AG09309 (cell line): ENCODE measurements at places on chromosomes 4 and X.
A peak's percentile ranks its signal among the peaks of the same experiment; 100 is the strongest.

DNA sequence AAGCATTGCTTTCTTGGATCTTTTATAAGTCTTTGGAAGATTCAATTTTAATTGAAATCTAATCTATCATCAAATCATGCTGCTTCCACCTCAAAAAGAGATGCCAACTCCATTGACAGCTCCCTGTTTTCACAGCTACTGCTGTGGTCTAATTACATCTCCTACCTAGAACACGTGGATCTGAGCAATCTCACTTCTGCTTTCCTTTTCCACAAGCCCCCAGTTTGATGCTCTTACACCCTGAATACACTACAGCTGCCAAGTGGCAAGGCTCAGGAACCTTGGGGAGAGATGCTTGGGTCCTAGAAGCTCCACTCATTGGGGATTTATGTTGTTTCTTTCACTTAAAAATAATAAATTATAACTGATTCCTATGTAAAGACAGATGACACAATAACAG, 172.0 kb downstream of the CFAP299 start:
- no peak for DNase-seq

- no peak for DNase-seq
Measured at GRCh38 chrX:72122621-72123337, 8.9 kb downstream of the RTL5 start.

DNA sequence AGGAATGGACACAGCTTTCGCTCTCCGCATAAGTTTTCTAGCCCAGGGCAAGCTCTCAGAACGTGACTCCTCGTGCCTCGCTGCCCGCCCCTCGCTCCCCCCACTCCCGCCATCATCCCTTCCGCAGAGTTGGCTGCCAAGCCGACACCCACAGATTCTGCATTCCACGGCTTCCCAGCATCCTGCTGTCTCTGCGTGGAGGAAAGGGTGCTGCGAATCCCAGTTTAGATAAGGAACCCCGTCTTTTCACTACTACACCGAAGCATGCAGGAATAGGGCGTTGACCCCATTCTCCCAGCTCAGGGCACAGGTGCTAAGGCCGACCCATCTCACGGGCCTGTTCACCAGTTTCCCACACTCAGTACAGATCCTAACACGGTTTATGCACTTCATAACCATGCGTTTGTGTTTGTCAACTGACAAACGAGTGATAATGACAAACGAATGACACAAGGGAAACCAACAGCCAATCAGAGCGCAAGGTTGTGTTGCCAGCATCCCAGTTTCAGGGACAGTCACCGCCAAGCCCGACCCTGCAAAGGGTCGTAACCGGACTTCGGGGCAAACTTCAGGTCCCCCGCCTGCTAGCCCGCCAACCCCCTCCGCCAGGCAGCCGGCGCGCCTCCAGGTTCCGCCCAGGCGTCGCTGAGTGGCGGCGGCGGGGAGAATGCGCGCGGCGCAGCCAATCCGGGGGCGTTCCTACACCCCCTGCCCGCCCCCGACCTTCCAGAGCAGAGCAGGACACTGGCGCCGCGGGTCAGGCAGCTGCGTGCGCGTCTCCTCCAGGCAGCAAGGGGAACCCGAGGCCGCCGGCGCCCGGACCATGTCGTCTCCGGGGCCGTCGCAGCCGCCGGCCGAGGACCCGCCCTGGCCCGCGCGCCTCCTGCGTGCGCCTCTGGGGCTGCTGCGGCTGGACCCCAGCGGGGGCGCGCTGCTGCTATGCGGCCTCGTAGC, at the start of gene CYP2U1:
Gene CYP2U1, plus strand, starts transcription at position 729 of the 954 bp plus-strand sequence. Its CDS starts 95 bp downstream, at position 824.
- no peak for DNase-seq

DNA sequence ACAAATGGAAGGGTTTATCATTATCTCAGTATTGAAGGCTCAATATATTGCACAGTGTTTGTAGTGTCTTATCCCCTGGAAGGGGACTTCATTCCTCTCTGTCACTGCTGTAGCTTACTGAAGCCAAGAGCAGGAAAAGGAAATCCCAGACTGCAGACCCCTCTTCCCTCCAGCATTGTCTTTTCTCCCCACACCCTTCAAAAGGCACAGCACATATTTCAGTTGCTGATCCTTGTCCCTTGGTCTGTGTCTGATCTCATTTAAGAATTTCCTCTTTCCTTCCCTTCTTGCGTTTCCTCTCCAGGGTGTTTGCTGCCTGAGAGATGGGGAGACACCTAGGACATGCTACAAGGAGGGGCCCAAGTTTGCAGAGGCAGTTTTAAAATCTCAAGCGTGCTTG, 40.1 kb downstream of the STIM2 start:
- no peak for DNase-seq

GRCh38 chr4:155675709-155676429, 9.2 kb downstream of the GUCY1A1 start:
- peak; percentile 11 for DNase-seq

- DNase-seq = no peak
Measured at GRCh38 chr4:186727169-186727976, 3.7 kb upstream of the FAT1 start.

GRCh38 chr4:116899561-116899960, 185.8 kb downstream of the TRAM1L1 start:
- DNase-seq = no peak

GRCh38 chrX:72105436-72105835, 26.3 kb downstream of the RTL5 start:
- no peak for DNase-seq

DNA sequence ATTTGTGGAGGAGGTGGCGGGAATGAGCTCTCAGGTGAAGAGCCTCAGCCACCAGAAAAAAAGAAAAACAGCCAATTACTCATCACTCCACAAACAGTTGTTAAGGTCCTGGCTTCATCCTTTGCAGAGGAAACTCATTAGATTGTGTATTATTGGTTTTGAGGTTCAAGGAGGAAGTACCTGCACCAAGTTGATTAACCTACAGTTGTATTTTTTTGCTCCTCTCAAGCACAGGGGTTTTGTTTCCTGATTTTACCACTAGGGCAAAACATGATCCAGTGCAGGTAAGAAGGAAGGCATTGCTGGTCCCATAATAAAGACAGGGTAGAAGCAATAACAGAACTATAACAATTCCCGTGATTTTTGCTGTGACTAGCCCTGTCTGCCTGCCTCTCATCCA, 84.0 kb upstream of the QRFPR start:
- no peak for DNase-seq

DNA sequence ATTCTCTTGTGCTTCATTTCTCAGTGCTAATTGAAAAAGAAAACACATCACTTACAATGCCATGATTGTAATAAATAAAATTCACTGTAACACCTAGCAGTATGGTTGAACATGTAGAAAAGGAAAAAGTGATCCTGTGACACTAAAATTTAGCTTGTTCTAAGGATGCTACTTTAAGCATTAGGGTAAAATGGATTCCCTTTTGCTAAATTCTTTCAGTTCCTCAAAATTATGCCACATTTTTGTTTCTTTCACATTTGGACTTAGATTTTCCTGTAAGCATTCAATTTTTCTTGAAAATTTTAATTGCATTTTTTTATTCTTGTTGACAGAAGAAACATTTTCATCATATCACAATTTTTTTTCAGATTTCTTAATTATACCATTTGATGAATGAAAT, 19.4 kb downstream of the TET2 start:
- no peak for DNase-seq

- no peak for DNase-seq
Measured at GRCh38 chrX:113920661-113921060, 663.2 kb upstream of the HTR2C start.
